Activated naive CD4-positive, alpha-beta T cell (primary cell): ENCODE measurements at places on chromosomes 2 and 18.

DNA sequence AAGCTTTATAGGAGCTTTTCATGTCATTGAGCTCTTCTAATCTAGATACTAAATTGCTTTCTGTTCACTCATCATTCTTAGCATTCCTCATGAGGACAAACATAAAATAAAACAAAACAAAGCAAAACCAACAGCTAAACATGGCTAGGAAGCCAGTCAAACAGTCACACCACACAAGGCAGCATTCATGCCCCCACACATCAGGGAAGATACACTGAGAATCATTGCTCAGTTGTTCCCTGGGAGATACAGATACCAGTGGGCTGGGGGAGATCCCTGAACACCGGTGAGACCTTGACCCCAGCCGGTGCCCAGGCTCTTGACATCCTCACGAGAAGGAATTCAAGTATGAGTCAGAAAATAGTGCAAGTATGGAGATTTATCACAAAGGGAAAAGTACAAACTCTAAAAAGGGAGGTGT, 177.9 kb upstream of the ARL4C start:
- no peak for DNase-seq

DNA sequence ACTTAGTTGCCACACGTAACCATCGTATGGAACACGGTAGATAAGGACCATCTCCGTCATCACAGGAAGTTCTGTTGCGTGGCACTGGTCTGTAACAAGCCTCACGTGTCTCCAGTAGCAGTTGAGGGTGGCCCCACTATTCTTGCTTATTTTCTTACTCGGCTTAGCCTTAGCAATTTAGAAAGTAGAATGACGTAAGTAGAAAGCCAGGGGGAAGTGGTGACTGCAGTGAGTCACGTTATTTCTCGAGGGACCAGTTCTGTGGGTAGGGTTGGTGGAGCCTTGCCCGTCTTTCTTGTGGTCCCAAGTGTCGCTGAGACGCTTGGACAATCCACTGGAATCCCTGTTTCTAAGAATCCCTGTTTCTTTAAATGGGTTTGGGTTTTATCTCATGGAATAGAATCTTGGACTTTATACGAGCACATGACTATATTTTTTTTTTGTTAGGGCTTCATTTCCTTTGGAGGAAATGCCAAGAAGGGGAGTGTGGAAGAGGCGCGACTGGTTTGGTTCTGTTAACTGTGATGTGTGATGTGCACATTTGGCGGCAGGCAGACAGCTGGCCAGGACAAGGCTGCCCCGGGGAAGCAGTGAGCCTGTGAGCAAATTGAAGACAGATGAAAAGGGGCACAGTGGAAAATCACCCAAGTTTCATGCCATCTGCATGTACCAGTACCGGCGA, 96.2 kb downstream of the CABLES1 start:
- DNase-seq = peak; percentile 14

GRCh38 chr2:149789549-149789948, 202.0 kb upstream of the MMADHC start:
- DNase-seq = no peak

- DNase-seq = no peak
Measured at GRCh38 chr2:100247256-100248043, 74.9 kb downstream of the LONRF2 start.

DNA sequence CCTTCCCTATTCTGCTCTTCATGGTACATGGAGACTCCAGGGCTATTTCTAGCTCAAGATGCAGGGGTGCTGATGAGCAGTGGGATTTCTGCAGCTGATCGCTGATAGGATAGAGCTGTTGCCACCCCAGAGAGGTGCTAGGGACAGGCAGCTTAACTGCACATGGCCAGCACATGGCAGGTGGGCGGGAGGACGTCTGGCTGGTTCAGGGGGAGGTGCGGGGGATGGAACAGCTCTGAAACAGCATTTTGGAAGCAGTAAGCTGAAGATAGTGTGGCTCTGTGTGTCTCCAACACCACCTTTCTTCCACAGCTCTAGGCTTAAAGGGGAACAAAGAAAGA, 151.9 kb upstream of the PELI1 start:
- DNase-seq = no peak

GRCh38 chr2:176507786-176508185, 238.5 kb downstream of the MTX2 start:
- DNase-seq = no peak

DNA sequence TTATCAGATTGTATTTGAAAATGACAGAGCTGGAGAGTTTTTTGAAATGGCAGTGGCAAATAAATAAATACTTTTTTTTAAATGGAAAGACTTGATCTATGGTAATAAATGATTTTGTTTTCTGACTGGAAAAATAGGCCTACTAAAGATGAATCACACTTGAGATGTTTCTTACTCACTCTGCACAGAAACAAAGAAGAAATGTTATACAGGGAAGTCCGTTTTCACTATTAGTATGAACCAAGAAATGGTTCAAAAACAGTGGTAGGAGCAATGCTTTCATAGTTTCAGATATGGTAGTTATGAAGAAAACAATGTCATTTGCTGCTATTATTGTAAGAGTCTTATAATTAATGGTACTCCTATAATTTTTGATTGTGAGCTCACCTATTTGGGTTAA, 30.9 kb downstream of the CD28 start:
- DNase-seq = no peak

DNA sequence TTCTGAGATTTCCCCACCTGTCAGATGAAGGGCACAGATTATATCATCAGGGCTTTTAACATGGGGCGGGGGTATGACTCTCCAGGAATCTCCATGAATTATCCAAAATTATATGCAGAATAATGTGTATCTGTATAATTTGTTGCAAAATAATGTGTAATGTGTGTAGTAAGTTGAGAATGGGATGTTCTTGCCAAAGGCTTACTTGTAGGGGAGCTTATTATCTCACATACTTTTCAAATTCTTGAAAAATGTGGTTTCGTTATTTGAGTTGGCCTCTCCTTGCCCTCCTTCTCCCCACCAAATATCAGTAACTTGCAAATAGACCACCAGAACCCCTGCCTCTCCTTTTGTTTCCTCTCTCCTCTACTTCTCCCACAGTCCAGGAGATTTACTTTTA, 35.6 kb downstream of the UBR3 start:
- DNase-seq = no peak

DNA sequence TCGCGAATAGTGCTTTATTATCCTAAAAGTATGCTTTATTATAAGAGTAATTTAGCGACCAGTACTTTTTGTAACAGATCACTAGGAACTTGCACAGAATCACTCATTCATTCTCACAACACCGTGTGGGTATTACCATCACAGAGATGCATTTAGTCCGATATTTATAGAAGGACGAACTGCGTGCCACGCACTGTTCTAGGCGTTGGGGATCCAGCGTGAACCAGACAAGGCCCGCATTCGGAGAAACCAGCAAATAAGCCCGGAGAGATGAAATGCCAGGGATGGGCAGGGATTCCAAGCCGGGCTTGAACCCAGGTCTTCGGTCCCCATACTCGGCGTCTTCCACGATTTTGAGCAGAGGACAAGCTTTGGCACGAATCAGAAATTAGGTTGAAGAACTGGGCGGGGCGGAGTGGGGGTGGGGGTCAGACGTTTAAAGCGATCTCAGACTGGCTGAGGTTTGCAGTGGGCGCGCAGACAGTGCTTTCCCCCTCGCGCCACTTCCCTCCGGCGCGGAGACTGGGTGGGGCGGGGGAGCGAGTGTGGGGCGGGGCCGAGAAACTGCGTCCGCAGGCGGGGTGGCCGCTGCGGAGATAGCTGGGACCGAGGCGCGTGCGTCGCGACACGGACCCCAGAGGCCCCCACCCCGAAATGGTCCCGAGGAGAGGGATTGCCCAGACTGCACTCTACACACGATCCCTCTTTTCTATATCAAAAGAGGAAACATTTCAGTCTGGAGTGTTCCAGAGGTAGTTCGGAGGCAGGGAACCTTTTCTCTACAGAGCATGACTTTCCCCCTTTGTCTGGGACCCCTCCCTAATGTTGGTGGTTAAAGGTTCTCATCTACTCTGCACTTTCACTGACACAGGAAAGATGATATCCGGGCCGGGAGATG, 1.1 kb upstream of the CXCR4 start:
- DNase-seq = peak; percentile 29

- DNase-seq = no peak
Measured at GRCh38 chr2:187299122-187299906, 148.7 kb downstream of the CALCRL start.

DNA sequence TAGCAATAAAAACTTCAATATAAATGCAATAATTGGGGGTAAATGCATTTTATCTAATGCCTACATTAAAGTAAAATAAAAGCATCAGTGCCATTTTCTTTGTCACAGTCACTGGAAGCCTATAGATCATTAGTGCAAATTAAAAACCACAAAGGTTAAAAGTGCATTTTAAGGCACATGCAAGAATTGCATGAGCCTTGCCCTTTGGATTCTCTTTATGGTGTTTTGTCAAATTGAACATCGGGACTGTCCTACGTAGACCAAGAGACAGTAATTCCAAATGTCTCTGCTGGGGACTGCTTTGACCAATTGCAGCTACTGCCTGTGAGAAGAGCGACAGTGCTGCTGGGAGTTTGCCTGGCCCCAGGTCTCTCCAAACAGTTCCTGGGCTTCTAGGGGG, 130.3 kb upstream of the SATB2 start:
- DNase-seq = no peak

GRCh38 chr2:30768708-30769480, 38.4 kb downstream of the CAPN13 start:
- no peak for DNase-seq

GRCh38 chr2:212535996-212536816, 2.4 kb downstream of the ERBB4 start:
- no peak for DNase-seq

DNA sequence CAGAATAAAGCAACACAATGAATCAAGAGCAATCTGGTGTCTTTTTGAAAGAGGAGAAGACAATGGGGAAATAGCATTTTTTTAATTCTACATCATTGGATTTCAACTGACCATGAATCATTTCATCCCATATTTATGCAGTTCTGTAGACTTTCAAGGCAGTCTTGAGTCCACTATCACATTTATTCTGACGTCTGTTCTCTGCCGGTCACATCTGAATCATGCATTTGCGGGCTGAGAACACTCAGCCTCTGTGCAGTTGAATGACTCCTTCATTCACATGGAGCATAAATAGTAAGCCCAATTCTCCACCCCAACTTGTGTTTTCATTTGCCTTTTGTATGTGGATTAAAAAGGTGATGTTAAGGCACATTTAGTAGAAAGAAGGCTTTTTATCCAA, 128.2 kb downstream of the AKAIN1 start:
- no peak for DNase-seq

- no peak for DNase-seq
Measured at GRCh38 chr18:39799006-39799405, 2156.0 kb upstream of the PIK3C3 start.

GRCh38 chr2:164933671-164934189, 21.6 kb downstream of the SLC38A11 start:
- DNase-seq = no peak

DNA sequence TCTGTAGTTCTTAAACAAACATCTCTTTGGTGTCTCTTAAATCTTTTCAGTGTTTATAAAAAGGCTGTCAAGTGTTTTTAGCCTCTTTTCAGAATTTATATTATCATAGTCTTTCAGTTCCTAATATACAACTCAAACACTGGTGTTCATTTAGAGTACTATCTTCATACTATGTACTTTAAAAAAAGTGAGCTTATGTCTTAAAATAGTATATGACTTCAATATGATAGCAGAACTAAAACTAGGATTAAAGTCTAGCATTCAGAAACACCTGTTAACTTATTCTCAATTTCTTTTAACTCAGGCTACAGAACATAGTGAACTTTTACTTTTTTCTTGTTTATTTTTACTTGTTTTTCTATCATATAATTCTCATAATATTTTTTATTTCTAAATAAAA, 14.7 kb upstream of the IKZF2 start:
- DNase-seq = no peak

GRCh38 chr2:199019898-199020507, 437.7 kb downstream of the SATB2 start:
- no peak for DNase-seq

GRCh38 chr2:223042704-223043118, 9.3 kb upstream of the KCNE4 start:
- no peak for DNase-seq

GRCh38 chr2:98935777-98936352, at the start of gene CRACDL:
TSS of gene CRACDL (minus strand) at chr2:98936225. CDS start at chr2:98846800, 89,425 bp downstream.
- no peak for DNase-seq

- no peak for DNase-seq
Measured at GRCh38 chr18:75977081-75977480, 518.0 kb downstream of the ZNF516 start.
